ENCODE measurements at places on chromosomes 13 and 19.

- DNase-seq = no peak
These were observed 11.2 kb upstream of the CEACAM21 start for GRCh38 chr19:41564515-41565378.

DNA sequence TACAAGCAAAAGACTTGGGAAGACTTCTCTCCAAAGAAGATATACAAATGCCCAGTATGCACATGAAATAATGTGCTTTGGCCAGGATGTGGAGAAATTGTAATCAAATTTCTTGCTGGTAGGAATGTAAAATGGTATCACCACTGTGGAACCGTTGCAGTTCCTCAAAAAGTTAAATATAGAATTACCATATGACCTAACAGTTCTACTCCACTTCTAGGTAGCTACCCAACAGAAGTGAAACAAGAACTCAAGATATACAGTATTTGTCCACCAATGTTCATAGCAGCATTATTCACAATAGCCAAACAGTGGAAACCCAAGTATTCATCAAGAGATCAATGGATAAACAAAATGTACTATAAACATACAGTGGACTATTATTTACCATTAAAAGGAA is 95.0 kb upstream of the KLF5 start:
- no peak for DNase-seq

DNA sequence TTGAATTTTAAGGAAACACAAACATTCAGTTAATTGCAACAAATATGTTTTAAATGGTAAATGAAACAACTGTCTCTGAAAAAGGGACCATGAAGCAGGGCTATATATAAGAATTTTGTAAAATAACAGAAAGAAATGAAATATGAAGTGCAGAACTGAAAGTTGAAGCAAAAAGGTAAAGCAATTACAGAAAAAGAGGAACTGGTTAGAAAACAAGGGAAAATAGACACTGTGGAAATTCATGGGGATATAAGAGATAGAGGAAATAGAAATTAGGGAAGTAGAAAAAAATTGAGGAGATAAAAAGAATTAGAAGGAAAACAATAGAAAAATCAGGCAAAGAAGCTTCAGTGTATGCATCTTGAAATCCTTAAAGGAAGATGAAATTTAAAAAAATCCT is 40.0 kb upstream of the TDRD3 start:
- no peak for DNase-seq

DNA sequence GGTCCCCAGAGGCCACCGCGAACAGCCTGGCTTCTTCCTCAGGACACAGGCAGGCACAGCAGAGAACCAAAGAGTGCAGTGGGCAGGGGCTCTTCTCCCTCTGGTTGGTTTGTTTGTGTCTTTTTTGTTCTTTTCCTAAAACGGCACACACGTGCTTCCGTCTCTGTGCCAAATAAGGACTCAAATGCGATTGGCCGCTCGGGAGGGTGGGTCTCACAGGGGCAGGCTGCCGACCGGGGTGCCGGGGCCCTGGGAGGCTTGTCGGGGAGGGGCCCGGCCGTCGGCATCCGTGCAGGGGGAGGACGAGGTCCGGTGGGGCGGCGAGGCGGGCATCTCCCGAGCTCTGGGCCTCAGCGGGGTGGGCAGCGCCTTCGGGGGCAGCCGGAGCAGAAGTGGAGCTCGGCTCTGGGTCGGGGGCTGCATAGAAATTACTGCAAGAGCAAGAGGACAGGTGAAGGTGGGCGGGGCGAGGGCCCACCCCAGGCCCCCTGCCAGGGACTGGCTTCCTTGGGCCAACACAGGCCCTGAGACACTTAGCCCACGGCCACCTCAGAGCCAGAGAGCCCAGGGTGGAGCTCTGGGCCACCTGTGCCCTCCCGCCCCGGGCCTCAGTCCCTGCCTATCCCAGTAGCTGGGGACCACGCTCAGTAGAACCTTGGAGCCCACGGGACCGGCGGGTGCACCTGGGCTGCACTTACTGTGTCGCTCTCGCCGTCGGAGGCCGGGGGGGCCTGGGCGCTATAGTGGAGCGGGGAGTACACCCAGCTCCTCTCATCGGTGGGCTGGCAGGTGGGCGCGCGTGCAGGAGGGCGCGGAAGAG is 6.4 kb upstream of the CACTIN start:
- no peak for DNase-seq

GRCh38 chr19:49591731-49592485 is 926 bp downstream of the PRR12 start:
- DNase-seq = no peak

All from stimulated activated CD4-positive, alpha-beta T cell treated with anti-CD3 and anti-CD28 coated beads, TNF-alpha, amount 100 ng/mL, for 1 hour (primary cell).